AG09309 (cell line): ENCODE measurements at places on chromosomes 6 and 20.

DNA sequence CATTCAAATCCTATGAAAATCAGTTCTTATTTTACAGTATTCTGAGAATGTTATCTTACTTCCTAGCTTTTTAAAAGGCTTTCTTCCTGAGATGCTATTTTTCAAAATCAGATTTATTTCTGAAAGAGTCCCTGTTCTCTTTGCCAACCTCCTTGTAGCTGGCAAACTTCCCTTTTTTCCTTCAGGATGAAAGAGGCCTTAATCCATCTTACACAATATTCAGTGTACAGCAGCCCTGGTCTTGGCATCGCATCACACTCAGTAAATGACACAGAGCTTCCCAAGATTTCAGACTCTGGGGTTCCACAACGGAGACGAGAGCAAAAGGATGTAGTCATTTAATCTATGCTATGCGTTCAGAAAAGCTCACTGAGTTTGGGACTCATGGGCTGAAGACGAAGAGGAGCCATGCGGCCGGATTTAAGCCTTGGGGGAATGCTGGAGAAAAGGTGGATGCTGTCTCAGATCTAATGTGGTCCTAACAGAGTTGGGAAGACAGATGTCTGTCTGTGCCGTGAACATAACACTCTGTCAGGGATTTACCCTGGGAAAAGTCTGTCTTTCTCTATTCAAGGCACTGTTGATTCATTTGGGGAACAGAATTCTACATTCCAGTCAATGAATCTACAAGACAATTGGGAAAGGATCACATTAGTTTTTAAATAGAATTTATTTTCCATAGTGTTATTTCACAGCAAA is 616.4 kb upstream of the AGPAT4 start:
- no peak for DNase-seq

- no peak for DNase-seq
Measured at GRCh38 chr6:144075187-144075586, 20.2 kb downstream of the SF3B5 start.

GRCh38 chr6:48859562-48860123 is 603.4 kb downstream of the MMUT start:
- no peak for DNase-seq

GRCh38 chr6:48755315-48755714 is 644.3 kb upstream of the PTCHD4 start:
- no peak for DNase-seq

- DNase-seq, result peak; percentile 64
Measured at GRCh38 chr6:19851241-19852089, 14.3 kb downstream of the ID4 start.

- no peak for DNase-seq
Measured at GRCh38 chr6:121998631-121999030, 400.8 kb upstream of the HSF2 start.

- no peak for DNase-seq
Measured at GRCh38 chr20:50052550-50053361, 60.2 kb downstream of the UBE2V1 start.

DNA sequence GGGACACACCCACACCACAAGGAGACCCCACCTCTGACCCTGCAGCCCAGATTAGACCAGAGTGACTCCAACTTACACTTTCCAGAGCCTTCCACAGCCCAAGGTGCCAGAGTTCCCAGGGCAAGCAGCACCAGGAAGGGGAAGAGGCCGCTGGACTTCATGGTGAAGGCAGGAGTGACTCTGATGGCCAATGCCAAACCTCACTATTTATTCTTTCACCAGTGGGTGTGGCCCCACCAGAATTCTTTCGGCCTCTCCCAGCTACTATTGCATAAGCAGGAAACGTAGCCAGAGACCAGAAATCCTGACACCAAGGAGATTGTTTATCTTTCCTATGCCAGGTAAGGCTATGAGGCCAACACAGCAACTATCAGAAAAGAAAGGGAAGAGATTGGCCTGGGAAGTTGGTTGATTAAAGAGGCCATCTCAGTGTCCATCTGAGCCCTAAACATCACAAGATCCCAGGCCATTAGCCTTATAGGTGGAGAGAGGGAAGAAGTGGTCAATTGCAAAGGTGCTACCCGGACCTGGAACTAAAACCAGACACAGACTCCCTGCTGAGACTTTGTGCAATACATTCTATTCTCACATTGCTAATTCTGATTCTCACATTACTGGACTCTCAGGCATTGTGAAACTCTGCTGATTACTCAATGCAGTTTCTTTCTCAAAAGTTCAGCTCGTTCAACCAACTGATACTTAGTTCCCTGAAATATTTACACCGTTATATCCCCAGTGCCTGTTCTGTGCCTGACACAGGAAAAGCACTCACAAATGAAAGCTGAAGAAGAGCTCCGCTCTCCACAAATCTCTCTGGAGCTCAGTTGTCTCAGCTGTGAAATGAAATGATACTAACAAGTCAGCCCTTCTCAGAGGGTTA is at the start of gene SLPI:
Gene SLPI, minus strand, starts transcription at position 182 of the 880 bp plus-strand sequence. Its CDS starts 21 bp downstream, at position 161.
- DNase-seq, result peak; percentile 25

DNA sequence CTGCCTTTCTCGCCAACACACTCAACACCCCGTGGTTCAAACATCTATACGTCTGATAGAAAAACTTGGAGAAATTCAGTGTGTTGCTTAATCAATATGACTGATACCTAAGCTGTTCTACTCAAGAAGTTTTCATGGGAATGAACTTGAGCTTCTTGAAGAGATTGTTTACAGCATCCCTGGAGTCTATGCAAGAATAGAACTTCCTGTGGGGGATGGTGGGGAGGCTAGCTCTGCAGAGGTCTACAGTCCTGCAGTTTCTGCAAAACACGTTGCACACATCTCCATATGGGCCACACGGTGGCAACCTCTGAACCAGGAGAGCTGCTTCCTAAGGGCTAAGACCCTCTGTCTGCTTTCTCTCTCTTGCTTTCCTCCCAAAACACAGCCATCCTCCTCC is 32.7 kb upstream of the FANCE start:
- no peak for DNase-seq
